ENCODE measurements at places on chromosomes 13 and 19.

DNA sequence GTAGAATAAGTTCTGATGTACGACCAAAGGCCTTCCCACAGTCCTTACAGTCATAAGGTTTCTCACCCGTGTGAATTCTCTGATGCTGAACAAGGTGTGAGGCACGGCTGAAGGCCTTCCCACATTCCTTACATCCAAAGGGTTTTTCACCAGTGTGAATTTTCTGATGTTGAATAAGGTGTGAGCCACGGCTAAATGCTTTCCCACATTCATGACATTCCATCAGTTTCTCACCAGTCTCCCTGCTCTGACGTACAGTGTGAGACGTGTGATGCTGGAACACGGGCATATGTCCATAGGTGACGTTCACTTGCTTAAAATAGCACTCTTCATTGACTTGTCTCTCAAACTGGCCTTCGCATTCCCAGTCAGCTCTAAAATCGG, 31.0 kb upstream of the COX7A1 start:
- no peak for DNase-seq

- DNase-seq, result no peak
Measured at GRCh38 chr13:83498481-83499190, 383.6 kb downstream of the SLITRK1 start.

DNA sequence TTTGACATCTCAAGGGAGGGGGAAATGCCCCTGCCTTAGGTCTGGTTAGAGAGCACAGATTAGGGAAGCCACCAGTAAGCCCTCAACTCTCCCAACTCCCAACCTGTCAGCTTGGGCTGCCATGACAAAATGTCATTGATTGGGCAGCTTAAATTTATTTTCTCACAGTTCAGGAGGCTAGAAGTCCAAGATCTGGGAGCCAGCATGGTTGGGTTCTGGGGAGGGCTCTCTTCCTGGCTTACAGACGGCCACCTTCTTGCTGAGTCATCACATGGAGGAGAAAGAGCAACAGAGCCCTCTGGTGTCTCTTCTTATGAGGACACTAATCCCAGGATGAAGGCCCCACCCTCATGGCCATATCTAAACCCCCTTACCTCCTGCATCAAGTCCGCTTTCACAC, 24.2 kb downstream of the C19orf12 start:
- peak; percentile 64 for DNase-seq

DNA sequence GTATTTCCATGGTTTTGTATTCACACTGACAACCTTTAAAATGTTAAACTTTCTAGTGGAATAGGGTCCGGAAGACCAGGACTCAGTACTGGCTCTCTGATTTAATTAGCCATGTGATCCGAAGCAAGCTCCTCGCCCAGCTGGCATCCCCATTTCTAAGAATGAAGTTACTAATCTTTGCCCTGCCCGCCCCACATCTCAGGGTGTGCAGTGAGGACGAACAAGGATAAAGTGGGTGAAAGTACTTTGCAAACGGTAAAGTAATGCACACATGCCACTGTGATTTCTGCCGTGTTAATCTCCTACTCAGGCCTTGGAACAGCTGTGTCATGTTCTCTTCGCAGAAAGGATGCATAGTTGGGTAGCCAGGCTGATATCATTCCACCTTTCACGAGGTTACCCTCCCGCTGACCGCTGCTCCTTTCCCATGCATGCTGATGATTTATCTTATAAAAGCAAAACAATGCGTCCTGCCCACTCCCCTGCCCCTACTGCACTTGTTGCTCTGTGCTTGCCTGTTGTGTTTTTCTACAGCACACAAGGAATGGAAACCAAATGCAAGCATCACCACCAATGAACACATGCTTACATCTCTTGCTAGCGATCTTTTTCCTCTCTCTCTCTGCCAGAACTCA, 539.0 kb downstream of the EFNB2 start:
- DNase-seq, result no peak

GRCh38 chr13:61918841-61919240, 503.2 kb upstream of the PCDH20 start:
- DNase-seq, result no peak

DNA sequence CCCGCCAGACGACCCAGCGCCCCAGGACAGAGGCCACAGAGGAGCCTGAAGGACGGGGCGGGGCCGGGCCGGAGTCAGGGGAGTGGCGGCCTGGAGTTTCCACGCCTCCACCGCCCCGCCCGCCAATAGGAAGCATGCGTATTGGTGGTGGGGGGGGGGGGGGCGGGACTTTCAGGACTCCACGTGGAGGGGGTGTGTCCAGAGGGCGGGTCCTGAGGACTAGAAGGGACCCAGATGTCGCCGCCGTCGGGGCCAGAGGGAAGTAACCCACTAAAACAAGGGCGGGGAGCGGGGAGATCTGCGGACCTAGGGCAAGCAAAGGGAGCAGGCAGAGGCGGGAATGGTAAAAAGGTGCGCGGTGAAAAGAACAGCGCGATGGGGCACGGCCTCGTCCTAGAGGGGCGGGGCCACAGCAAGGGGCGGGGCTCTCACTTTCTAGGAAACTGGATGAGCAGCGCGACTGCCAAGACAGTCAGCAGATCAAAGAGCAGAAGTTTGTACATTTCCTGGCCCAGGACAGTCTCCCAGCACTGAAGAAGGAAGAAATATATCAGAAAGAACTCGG, 2.8 kb upstream of the LENG1 start:
- peak; percentile 94 for DNase-seq

DNA sequence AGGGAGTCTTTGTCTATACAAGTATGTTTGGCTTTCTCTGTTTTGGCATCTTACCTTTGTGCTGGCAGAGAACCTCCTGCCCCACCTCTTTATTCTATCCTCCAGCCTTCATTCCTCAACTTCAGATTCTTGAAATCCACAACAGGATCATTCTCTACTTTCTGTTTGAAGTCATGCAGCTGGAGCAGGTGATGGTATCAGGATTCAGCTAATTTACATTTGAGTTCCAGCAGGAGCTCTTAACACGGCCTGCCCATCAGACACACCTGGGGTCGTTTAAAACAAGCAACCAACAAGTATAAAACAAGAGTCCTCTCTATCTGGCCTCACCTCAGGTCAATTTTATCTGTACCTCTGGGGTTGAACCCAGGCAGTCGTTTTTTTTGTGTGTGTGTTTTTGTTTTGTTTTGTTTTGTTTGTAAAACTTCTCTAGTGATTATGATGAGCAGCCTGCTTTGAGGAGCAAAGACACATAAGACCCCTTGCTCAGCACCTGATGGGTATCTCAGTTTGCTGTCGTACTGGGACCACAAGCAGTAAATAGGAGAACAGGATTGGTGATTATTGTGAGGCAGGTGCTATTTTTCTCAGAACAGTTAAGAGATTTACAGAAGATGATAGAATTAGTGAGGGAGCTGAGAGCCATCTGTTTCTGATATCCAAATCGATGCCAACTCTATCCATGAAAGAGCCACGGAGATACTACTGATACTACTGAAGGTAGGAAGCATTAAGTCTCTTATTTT, 78.4 kb downstream of the GPC6 start:
- no peak for DNase-seq

DNA sequence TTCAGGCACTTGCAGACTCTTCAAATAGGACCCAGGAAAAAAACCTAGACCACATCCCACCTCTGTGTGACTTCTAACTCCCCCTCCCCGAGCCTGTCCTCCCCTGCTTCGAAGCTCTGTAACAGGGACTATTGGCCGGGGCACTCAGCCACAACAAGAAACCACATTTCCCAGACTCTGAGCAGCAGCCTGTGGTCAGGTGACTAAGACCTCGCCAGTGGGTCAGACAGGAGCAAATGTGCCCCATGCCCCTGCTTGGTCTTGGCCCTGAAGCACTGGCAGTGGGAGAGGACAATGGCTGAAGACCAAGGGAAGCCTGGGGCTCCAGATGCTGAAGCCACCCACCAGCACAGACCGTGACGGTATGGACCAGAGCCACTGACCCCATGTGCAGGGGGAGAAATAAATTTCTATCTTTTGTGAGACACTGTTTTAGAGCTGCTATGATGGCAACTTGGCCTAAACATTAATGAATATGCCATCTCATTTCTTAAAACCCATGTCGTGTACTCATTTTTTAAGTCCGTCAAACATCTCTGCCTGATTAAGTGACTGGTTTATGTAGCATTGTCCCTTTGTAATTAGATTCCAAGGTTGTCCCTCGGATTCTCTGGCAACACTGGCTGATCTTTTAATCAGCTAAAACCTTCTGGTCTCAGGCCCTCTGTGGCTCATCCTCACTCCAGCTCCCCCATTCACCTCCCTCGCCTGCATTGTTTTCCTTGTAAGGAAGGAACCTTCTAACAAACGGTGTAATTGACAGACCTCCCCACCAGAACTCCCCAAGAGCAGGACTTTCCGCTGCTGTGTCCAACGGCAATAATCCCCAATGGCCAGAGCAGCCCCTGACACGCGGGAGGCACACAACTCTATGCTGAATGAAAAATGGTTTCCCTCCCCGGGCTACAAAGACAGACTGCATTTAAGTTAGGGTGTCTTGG, 98.4 kb downstream of the STK24 start:
- DNase-seq, result no peak

DNA sequence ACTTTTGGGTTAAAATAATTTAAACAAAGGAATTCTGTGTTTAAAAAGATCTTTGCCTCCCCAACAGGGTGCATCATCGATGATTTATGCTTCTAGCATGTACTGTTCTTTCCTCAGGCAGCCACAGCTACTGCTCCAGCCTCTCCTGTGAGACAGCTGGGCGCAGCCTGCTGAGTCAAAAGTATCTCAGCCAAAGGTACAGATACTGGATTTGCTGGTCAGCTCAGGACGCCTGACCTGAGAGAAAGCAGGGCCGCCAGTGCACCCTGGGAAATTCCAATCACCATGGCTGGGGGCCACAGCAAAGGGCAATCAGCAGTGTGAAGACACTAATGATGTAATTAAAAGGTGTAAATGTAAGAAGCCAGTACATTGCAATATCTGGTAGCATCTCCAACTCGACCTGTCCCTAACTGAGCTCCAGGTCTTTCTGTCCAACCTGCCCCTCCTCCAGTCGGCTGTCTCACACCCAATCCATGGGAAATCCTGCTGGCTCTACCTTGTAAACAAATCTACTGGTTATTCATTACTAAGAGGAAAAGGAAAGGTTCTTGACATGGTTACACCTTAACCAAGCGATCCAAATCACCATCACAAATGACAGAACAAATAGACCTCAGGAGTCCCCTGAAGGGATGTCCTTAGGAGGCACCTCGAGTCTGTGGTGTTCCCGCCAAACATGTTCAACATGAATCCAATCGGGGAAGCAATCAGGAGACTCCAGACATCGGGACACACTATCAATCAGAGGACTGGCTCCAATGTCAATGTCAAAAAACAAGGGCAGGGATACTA, 7.3 kb downstream of the OPA3 start:
- DNase-seq, result peak; percentile 31

DNA sequence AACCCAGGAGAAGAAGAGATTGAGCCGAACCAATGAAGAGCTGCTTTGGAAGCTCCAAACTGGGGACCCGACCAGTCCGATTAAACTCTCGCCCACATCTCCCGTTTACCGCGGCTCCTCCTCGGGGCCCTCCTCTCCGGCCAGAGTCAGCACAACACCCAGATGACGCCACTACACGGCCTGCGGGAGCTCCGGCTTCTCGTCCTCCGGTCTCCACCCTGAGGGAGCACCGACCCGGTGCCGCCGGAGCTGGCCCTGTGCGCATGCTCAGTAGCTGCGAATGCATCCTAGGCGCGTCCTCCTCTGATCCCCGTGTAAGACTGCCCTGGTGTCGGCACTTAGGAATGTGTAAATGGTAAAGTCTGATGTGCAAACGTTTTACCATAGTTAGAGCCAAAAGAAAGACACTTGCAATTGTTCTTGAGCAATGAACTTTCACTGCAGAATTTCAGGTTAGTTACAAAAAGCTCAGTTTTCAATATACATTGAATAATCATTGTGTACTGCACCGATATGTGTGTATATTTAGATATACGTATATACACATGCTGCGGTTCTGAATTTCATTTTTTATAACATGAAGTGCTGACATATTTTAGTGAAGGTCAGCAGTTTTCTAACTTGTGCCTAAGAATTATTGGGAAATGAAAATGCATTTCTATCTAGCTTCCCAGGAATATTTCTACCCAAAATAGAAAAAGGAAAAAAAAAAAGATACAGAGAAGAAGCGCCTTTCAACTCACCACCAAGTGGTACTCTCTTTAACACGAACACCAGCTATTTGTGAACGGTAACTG, 92.2 kb downstream of the SLC7A1 start:
- DNase-seq, result no peak

GRCh38 chr13:81498969-81499368, 1158.0 kb upstream of the SPRY2 start:
- no peak for DNase-seq

DNA sequence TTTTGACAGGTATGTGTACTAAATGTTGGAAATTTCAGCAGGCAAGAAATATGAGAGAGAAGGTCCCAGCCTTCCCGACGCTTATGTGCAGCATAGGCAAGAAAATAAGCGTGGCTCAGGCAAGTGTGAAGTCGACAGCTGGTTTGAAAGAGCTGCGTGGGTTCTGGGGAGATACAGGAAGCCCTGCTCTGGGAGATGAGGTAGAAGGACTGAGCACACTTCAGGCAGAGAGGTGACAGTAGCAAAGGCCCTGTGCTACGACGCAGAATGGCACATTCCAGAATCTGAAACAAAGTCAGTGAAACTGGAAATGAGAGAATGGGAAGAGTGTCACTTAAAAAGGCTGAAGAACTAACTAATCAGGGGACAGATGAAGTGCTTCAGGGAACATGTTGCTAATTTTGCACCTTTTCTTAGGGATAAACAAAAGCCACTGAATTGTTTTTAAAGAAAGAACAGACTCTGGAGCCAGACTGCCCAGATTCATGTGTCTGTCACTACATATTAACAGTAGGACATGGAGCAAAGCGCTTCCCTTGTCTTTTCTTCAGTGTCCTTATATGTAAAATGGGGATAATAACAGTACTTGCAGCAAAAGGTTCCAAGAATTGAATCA, 160.1 kb downstream of the SPRY2 start:
- no peak for DNase-seq

DNA sequence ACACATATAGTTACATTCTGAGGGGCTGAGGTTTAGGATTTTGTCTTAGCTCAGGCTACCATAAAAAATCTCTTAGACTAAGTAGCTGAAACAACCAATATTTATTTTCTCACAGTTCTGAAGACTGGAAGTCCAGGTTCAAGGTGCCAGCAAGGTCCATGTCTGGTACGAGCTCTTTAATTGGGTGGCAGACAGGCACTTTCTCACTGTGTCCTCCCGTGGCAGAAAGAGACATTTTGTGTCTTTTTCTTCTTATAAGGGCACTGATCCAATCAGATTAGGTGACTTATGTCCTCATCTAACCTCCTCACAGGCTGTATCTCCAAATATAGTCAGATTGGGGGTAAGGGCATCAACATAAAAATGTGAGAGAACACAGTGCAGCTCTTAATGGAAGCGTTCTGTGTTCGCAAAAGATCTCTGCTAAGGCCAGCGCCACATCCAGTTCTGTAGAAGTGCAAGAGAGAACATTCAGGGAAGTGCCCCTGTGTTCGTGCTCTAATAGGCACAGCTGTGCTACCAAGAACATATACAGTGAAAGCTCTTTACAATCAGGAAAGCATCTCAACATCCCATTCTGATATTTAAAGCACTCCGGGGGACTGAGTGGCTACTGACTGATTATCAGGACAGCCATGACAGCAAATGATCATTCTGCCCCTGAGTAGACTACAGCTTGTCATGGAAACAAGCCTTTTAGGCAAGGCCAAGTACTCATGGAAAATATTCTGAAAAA, 819.2 kb downstream of the LIG4 start:
- no peak for DNase-seq

- DNase-seq, result no peak
Measured at GRCh38 chr19:57083711-57084110, 36.1 kb upstream of the USP29 start.

Measured in RPMI8226 (cell line).